ENCODE measurements at places on chromosomes 12 and 14. TPM values are rescaled to one million over a fixed set of nuclear protein-coding genes. Genes with fewer than 3 reads are reported as not detected.

Gene GRIP1
- polyA plus RNA-seq = not detected

Gene KRT77
- polyA plus RNA-seq = not detected

Gene KRT74
- not detected for polyA plus RNA-seq

Gene AQP2
- not detected for polyA plus RNA-seq

Gene DAD1
- polyA plus RNA-seq = 420 TPM

Gene VPS33A
- polyA plus RNA-seq = 27.6 TPM

Gene MGP
- not detected for polyA plus RNA-seq

Gene ACOT4
- polyA plus RNA-seq = 2.4 TPM

Gene WSB2
- polyA plus RNA-seq = 4.5 TPM

Gene RDH16
- 0.09 TPM for polyA plus RNA-seq

Gene TMEM63C
- 0.24 TPM for polyA plus RNA-seq

Gene ACOT2
- 25.0 TPM for polyA plus RNA-seq

Gene CPNE6
- polyA plus RNA-seq = not detected
